ENCODE measurements at places on chromosomes 2 and 18.

DNA sequence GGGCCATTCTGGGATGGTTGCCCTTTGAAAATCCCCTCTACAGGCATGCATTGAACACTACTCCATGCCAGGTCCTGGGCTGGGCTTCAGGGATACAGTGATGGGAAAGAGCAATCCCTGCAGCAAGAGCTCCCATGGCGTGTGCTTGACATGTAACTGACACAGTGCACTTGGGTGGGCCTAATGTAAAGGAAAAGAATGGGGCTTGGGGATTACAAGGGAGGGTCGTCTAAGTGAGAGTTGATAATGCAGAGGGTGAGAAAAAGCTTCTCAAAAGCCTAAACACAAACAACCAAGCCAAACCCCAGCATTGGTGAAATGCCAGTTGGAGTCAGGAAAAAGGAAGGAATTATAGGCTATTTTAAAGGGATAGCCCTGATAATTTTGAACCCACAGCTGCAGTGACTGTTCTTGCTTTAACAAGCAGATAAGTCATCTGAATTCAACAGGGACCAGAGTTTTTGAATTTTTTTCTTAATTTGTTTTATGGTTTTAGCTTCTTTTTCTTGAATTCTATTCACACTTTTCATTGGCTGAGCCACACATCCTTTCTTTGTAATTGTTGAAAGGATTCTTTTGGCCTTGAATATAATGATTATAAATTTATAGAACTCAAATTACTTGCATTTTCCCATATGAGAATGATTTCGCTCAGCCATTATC, 308.7 kb downstream of the LPIN1 start:
- DNase-seq = no peak

GRCh38 chr18:62790871-62791772, 75.8 kb downstream of the PHLPP1 start:
- no peak for DNase-seq

DNA sequence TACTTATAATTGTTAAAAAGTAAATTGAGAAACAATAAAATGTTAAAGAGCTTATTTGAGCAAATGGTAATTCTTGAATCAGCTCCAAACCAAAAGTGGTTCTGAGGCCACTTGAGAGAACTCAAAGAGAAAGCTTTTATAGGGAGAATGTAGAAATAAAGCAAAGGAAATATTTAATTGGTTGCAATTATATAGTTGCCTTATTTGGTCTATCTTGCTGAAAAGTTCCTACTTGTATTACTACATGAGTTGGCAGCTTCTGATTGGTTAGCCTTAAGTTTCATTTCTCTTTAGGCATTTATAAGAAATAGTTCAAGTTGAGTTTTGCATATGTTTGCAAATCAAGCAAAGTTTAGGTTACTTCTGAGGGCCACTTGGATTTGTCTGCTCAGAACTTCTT, 38.1 kb downstream of the SCN2A start:
- DNase-seq = no peak

- DNase-seq = no peak
These were observed 510.5 kb upstream of the TNP1 start for GRCh38 chr2:217370391-217370790.

DNA sequence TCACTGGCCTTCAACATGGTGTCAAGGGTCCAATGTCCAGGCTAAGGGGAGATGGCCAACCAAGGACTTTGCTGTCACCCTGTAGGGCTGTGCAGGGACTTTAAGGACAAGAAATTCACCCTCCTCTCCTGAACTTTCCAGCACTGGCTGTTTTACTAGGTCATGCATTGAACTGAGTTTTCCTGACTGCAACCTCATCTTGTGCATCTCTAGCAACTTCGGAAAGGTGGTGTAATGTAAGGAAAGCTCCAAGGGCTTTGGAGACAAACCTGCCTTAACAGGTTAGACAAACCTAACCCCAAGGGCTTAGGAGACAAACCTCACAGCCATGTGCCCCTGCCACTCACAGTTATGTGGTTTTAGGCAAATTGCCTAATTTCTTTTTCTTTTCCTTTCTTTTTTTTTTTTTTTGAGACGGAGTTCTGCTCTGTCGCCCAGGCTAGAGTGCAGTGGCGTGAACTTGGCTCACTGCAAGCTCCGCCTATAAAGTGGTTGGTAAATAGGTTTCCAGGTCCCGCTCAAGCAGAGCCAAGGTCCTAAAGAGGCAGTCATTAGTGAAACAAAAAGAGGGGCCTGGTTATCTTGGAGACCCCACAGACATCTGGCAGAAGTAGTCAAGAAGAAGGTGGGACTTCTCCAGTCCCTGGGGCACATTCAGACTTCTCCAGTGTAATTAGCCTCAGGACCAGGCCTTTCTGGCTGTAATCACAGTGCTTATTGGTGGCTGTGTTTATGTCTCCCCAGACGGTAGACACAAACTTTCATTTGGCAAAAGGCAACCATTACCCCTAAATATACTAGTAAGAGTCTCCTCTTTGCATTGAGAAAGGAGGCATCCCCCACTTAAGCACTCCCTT, 37.6 kb upstream of the PMAIP1 start:
- no peak for DNase-seq

DNA sequence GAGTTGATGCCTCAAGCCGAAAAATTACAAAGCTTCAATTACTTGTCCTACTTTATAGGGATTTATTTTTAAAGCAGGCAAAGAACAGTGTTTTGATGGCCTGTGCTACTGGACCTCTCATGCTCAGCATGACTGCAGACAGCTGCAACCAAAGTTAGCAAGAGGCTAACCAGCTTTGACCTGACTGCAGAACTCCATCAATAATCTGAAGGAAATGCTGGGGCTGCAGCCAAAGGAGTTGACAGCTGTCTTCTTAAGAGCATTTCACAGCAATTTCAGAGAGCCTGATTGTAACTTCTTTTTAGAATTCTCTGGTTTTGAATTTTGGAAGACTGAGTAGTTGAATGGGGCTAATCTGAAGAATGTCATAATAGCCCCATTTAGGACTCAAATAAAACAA, 46.5 kb upstream of the SESTD1 start:
- DNase-seq = no peak

GRCh38 chr2:148585696-148586095, 58.9 kb upstream of the EPC2 start:
- no peak for DNase-seq

GRCh38 chr18:62370366-62370765, 45.3 kb downstream of the TNFRSF11A start:
- DNase-seq = no peak

GRCh38 chr2:100013892-100014677, 128.3 kb downstream of the AFF3 start:
- no peak for DNase-seq

GRCh38 chr2:167613471-167613870, 633.9 kb downstream of the STK39 start:
- DNase-seq = no peak

- DNase-seq = no peak
These were observed 954 bp downstream of the RAPGEF4 start for GRCh38 chr2:172736424-172737174.

DNA sequence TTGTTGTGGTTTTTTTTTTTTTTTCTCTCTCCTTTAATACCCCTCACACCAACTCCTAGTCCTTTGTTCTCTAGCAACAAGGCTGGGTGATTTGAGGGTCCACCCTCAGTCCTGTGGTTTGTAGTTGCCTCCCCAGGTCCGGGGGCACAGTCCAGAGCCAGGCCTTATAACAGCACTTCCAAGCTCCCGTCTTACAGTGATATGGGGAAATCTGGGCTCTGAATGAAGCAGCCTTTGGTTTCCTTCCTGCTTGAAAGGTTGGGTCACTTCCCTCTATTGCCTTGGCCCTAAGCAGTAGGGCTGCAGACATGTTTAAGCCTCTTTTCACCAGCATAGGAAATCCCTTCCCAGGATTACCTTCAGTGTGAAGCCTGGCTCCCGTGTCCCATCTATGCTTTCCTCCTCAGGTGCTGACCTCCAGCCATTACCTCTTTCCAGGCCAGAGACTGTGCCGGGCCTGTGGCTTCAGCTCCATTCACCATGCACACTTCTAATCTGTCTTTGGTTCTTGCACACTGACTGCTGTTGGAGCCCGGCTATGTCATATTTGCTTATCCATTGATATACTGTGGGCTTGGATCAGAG, 21.2 kb upstream of the NTSR2 start:
- DNase-seq = no peak

DNA sequence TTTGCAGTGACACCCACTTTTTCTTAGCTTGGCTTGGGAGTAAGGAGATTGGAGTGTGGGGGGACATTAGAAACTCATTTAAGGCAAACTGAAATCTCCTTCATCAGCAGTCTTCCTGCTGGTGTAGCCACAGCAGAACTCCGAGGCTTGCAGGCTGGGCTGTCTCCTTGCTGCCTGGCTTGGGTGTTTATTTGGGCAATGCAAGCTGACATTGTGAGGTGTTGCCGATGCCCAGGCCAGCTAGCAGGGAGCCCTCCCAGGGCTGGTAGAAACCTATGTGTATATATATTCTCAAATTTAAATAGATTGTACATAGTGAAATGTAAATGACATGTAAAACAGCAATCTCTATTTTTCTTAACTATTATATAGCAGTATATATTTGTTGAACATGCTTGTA, 11.8 kb downstream of the GDF7 start:
- no peak for DNase-seq

- DNase-seq = no peak
These were observed 251.1 kb downstream of the NCKAP5 start for GRCh38 chr2:133317178-133317577.

DNA sequence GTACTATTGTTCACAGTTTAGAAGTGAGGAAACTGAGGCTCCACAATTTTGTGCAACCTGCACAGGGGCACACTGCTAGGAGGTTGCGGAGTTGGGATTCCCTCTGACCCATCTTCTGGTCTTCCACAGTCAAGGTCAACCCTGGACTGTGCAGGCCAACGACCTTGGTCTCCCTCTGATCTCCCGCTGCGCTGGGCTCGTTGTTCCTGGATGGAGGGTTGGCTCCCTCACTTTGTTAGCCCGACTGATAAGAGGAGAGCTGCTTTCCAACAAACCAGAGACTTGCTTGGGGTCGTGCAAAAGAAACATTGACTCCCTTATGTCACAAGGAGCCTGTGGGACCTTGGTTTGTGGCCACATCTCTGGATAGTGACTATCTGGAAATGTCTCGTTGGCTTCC, 187.6 kb downstream of the MYCN start:
- no peak for DNase-seq

DNA sequence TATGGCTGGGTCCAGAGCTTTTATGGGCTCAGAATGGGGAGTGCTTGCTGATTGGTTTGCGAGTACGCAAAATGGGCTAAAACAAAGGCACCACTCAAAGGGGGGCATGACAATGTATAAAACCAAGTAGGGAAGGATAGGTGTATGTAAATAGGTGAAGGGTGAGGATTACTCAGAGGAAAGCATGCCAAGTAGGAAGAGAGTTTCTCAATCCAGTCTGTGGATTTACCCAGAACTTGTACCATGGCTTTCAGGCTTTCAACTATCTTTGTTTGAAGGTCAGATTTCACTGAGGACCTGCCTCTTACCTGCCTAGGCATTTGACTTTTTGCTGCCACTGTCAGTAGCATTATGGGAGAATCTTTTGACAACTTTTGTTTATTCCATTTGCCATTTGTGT, 92.3 kb downstream of the RAB3GAP1 start:
- DNase-seq = no peak

- DNase-seq = no peak
These were observed 43.4 kb downstream of the COLEC12 start for GRCh38 chr18:457140-457519.

GRCh38 chr18:55034742-55035141, 75.5 kb upstream of the CCDC68 start:
- DNase-seq = no peak

DNA sequence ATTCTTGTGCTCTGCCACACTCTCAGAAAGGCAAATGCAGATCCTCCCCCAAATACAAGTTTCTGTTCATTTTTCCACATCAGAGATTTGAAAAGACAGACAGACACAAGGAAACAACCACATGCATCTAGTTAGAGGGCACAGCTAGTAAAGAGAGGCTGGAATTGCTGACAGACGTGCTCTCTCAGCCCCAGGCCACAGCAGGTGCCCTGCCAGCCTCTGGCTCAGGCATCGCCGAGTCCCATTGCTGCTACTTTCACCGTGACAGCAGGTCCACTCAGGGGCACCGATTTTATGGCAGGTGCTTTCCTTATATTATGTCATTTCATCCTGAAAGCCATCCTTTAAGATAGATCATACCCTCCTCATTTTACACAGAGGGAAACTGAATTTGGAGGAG, 507.5 kb downstream of the EIPR1 start:
- DNase-seq = no peak

DNA sequence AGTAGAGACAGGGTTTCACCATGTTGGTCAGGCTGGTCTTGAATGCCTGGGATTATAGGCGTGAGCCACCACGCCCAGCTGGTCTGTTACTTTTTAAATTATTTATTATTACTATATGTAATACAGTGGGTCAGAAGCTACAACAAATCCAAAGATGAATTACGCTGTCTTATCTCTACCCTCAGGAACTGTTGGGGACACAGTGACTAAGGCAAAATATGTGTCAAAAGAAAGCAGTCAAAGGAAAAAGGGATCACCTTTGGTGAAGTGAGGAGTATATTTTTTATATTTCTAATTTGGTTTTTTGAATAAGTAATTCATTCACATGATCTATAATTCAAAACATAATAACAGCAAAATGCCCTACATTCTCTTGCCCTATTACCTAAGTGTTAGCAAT, 4.7 kb downstream of the CREB1 start:
- no peak for DNase-seq

- DNase-seq = no peak
These were observed 58.1 kb upstream of the RALBP1 start for GRCh38 chr18:9417073-9417851.

GRCh38 chr18:67281746-67282145, 234.8 kb downstream of the DSEL start:
- no peak for DNase-seq

DNA sequence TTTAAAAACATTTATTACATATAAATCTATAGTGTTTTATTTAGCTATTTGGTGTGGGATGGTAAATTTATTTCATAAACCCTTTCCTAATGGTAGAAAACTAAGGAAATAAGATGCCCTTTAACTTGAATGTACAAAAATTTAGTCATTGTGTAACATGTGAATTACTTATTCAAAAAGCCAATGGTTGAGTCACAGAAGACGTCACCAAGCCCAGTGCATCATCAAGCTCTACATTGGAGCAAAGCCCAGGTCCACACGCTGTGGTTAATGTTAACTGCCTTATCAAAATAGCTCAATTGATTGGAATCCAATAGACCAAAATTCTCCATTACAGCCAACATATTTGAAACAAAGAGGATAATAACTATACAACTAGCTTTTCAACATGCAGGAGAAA, 145.5 kb upstream of the LYPD1 start:
- no peak for DNase-seq

DNA sequence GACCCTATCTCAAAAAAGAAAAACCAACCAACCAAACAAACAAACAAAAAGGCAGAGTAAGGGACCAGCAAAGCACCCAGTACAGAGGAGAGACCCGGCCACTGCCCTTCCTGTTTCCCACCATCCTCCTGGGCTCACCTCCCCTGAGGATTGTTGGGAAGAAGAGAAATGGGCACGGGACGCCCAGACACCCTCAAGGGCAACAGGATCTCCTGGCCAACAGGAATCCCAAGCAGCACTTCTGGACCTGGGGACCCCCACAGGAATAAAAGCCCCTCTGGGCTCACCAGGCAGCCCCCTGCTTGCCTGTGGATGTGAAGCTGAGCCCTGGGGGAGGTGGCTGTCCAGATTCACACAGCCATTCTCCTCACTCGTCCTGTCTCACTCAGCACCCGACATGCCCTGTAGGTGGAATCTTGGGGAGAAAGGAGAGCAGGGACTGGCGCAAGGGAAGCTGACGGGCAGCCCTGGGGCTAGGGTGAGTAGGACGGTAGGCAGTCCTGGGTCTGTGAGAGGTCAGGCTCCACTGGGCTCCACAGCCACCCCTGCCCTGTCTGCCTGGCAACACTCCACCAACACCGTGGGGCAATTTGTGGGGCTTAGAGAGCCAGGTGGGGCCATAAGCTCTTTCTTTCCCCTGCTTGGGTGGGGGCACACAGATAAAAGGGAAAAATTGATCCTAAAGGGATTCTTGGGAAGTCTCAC, 18.0 kb downstream of the KLF11 start:
- no peak for DNase-seq
